ENCODE measurements at places on chromosomes 7 and 10. TPM values are rescaled to one million over a fixed set of nuclear protein-coding genes. Genes with fewer than 3 reads are reported as not detected.

- peak overlapping the region; percentile 71 for H3K4me3 ChIP-seq
- peak overlapping the region; percentile 92 for H3K27ac ChIP-seq
- H3K4me1 ChIP-seq = peaks cover 15% of the 10 kb centered on the region
- DNase-seq = no peak
These were observed 907 bp upstream of the VPS50 start for GRCh38 chr7:93231259-93231658.

DNA sequence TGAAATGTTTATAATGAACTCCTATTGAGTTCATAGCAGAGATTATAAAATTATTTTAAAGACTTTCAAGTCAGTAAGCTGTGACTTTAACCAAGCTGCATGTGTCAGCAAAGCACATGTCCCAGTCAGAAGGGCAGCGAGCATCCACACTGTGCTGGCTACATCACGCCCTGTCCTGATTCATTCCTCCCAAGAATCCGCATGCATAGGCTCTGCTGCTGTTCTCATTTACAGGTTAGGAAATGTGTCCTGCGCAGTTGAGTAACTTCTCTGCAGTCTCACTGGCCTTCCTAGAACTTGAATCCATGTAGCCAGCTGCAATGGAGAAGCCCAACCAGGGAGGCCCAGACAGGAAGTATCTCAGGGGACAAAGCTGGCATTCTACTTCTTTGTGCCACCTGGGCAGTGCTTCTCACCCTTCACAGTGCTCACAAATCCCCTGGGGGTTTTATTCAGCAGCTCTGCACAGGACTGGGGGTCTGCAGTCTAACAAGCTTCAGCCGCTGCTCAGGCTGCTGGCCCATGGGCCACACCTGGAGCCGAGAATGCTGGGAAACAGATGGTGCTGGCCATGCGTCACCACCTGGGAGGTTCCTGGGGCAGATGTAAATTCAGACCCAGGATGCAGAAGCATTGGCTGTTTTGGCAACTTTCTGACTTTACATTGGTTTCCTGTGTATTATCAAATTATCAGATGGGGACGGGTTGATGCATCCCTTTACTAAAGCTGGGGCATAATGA, 192.8 kb upstream of the GDF10 start:
- no peaks in the 10 kb centered on the region for H3K4me1 ChIP-seq
- no peak overlapping the region for H3K27ac ChIP-seq
- no peaks in the 10 kb centered on the region for H3K27me3 ChIP-seq
- H3K36me3 ChIP-seq = no peaks in the 10 kb centered on the region
- H3K4me3 ChIP-seq = no peak overlapping the region

DNA sequence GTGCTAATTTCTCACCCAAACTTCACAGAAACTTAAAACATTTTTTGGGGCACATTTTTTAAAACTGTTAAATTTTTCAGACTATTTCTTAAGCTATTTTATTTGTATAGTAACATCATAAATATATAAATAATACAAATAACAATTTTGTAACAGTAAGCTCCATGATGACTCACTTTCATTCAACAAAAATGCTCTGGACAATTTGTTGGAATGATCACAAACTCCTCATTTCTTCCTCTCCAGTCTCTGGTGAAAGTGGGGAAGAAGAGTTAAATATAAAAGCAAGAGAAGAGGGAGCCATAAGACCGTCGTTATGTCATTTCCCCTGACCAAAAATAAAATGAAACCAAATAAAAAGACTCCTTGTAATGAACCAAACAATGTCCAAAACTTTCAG, 162.4 kb downstream of the AGMO start:
- H3K36me3 ChIP-seq = no peaks in the 10 kb centered on the region
- no peaks in the 10 kb centered on the region for H3K4me1 ChIP-seq
- H3K27me3 ChIP-seq = no peaks in the 10 kb centered on the region
- DNase-seq = no peak
- H3K27ac ChIP-seq = no peak overlapping the region
- no peak overlapping the region for H3K4me3 ChIP-seq

DNA sequence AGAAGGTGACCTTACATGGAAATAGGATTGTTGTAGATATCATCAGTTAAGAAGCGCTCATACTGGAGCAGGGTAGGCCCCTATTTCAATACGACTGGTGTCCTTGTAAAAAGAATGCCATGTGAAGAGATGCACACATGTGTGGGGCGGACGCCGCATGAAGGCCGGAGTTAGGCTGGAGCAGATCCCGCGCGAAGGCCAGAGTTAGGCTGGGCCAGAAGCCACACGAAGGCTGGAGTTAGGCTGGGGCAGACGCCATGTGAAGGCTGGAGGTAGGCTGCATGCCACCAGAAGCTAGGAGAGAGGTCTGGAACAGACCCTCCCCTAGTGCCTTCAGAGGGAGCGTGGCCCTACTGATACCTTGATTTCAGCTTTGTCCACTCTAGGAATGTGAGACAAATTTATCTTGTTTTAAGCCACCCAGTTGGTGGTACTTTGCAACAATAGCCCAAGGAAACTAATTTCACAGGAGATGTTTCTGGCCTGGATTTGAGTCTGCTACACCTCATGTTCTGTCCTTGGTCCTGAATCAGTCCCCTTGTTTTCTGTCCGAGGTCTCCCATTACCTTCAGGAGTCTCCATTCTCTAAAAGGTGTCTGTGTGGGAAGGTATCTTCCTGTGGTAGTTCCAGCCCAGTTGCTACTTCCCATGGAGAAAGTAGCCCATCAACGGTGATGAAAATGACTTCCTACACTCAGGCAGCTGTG, 585.8 kb downstream of the LRMDA start:
- no peak overlapping the region for H3K4me3 ChIP-seq
- H3K36me3 ChIP-seq = no peaks in the 10 kb centered on the region
- no peak overlapping the region for H3K27ac ChIP-seq
- no peak for DNase-seq

- H3K4me3 ChIP-seq = no peak overlapping the region
- peaks cover 3% of the 10 kb centered on the region for H3K27me3 ChIP-seq
- no peak overlapping the region for H3K27ac ChIP-seq
- no peaks in the 10 kb centered on the region for H3K36me3 ChIP-seq
- no peak for DNase-seq
These were observed 747.3 kb downstream of the LRMDA start for GRCh38 chr10:76178532-76179292.

DNA sequence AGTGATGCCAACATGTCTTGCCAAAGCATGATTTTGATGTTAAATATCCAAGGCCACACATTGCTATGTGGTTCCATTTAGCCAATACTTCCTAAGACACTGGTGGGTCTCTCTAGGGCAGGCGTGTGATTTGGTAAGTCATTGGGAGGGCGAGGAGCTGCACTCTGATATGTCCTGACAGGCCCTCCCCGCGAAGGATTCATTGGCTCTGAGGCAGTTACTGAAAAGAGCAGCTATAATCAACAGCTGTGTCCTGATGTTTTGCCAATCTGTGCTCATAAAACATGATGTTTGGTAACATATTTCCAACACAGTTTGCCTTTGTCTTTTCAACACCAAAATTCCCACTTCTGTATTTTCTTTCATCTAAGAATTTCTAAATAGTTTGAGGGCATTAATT, 646.7 kb downstream of the PARD3 start:
- no peaks in the 10 kb centered on the region for H3K4me1 ChIP-seq
- no peaks in the 10 kb centered on the region for H3K36me3 ChIP-seq
- DNase-seq = no peak
- H3K4me3 ChIP-seq = no peak overlapping the region

- no peaks in the 10 kb centered on the region for H3K4me1 ChIP-seq
- no peak overlapping the region for H3K27ac ChIP-seq
- H3K4me3 ChIP-seq = no peak overlapping the region
These were observed 92.2 kb upstream of the RHEB start for GRCh38 chr7:151611878-151612277.

- no peak for DNase-seq
- H3K4me3 ChIP-seq = no peak overlapping the region
- H3K27ac ChIP-seq = no peak overlapping the region
- no peaks in the 10 kb centered on the region for H3K36me3 ChIP-seq
These were observed 43.0 kb downstream of the LOXL4 start for GRCh38 chr10:98224996-98225395.

DNA sequence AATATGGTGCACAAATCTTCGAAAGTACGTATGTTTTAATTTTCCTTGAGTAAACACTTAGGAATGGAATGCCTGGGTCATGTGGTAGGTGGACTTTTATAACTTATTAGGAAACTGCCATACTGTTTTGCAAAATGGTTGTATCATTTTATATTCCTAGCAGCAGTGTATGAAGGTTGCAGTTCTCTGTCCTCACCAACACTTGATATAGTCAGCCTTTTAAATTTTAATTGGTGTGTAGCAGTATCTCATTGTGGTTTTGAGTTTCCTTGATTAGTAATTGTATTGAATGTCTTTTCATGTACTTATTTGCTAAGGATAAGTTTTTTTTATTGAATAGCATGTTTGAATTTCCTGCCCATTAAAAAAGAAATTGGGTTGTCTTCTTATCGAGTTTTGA, 926 bp upstream of the PCBD1 start:
- DNase-seq = no peak
- no peak overlapping the region for H3K27ac ChIP-seq
- H3K36me3 ChIP-seq = no peaks in the 10 kb centered on the region
- no peak overlapping the region for H3K4me3 ChIP-seq

GHRHR gene
- total RNA-seq = not detected

NHLRC2 gene
- 22.0 TPM for total RNA-seq

UTF1 gene
- not detected for total RNA-seq
